Cerebellar nuclear complex (tissue), 1 donor: ENCODE measurements at places on chromosomes 7 and 10.

DNA sequence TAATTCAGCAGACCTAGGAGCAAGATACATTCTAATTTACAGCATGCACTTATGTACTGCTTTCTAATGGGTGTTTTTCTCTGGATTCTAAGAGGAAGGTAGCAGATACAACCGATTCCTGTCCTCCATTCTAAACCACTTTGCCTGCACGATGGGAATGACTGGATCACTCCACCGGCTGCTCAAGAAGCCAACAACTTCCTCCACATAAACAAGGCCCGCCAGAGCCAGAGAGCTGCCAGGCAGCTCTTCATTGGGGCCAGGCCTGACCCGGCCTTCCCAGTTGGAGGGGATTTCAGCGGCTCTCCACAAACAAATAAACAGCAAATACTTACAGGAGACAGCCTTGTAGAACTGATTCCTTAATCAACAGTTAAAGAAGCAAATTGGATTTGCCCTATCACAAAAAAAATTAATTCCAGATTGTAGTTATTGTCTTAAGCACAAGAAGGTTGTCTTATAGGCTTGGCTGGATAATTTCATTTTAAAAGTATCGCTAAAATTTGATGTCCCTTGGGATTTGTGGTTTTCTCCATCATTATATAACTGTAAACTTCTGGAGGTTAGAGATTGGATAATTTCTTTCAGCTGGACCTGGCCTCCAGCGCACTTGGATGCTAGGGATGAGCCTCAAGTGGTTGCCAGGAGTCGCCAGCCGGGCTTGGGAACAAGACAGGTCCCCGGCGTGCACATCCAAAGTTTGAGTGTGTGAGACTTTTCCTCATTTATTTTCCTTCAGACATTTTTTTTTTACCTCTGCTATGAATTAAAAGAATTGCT is 20.9 kb downstream of the EBF3 start:
- DNase-seq = no peak

GRCh38 chr7:134014935-134015334 is 112.2 kb upstream of the LRGUK start:
- DNase-seq = no peak

DNA sequence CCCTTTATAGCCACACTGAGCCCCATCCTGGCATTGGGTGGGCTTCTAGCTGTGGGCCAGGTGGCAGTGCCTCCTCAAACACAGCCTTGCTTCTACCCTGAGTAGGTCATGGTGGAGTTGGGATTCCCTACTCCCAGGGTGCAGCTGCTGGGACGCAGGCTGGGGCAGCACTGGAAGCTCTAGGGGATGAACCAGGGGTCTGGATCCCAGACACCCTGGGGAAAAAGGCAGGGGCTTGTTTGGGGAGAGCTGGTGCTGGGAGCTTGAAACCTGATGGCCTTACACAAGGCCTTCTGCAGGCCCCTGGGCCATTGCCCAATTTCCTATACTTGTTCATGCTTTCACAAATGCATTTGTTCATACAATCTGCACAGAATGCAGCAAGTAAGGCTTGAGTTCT is 103.7 kb upstream of the CTBP2 start:
- DNase-seq = no peak

- DNase-seq = no peak
Measured at GRCh38 chr7:106952658-106953231, 87.7 kb downstream of the PIK3CG start.

GRCh38 chr10:79353000-79353406 is 5.7 kb downstream of the PPIF start:
- DNase-seq = no peak

DNA sequence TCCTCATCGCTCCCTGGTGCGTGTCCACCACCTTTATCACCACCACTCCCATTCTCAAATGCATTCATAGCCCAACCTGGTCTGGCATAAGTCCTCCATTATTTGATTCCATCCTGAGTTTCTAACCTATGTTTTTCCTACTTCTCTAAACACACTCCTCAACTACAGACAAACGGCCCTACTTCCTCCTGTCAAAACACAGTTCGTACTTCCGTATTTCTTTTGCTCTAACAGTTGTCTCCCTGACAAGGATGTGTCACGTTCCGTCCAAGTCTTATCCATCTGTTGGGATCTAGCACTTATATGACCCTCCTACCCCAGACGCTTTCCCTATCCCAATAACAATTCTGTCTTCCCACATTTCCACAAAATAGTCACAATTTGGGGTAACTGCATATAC is 46.8 kb downstream of the DOCK4 start:
- DNase-seq = no peak

- no peak for DNase-seq
Measured at GRCh38 chr10:90906596-90906995, 14.3 kb downstream of the ANKRD1 start.

GRCh38 chr7:28725045-28725642 is 233.0 kb downstream of the TRIL start:
- no peak for DNase-seq

- DNase-seq = peak; percentile 76
Measured at GRCh38 chr7:47371733-47372368, 210.1 kb downstream of the TNS3 start.

GRCh38 chr7:64574540-64575099 is 11.7 kb upstream of the ZNF680 start:
- no peak for DNase-seq

- no peak for DNase-seq
Measured at GRCh38 chr10:58618158-58618676, 105.5 kb downstream of the BICC1 start.

GRCh38 chr10:28947171-28947570 is 269.9 kb downstream of the BAMBI start:
- DNase-seq = no peak

DNA sequence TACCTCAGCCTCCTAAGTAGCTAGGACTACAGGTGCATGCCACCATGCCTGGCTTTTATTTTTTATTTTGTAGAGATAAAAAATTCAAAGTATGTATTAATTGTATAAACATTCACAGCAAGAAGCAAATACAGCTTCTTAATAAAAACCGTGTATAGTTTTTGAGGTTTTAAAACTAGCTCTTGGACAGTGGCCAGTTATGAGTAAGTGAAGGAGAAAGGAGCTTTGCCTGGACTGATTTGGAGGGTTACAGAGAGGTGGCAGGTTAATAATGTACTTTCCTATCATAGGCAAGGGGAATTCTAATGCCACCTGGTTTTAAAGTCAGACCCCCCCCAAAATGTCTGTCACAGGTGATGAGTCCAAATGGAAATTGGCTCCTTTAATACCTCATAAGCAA is 43.4 kb downstream of the ZNRF2 start:
- no peak for DNase-seq

- peak; percentile 55 for DNase-seq
Measured at GRCh38 chr7:128266883-128267594, 26.0 kb downstream of the LEP start.

DNA sequence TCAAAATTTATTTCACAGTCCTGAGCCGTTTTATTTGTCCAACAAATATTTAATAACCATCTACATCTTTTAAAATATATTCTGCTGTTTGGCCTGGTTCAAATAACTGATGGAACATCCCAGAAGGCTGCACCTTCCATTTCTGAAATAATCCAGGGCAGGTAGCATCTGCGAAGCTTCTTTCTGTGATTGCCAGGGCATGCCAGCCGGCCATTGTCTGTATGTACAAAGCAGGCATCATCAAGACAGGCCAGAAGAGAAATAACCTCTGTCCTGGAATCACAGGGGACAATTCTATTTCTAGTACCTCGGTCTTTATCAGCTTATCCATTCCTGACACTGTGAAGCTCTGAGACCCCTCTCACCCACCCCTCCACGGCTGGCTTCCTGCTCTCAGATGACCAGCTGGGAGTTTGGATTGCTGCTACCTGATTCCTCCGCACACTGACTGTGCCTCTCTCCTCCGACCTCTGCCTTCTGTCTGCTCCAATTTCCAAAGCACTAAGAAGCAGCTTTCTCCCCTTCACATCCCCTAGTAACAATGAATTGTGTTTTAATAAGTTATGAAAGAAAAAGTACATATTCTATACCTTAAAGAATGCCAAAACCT is 8.0 kb downstream of the DGKI start:
- DNase-seq = peak; percentile 29

- no peak for DNase-seq
Measured at GRCh38 chr10:34649385-34649784, 165.7 kb downstream of the PARD3 start.

DNA sequence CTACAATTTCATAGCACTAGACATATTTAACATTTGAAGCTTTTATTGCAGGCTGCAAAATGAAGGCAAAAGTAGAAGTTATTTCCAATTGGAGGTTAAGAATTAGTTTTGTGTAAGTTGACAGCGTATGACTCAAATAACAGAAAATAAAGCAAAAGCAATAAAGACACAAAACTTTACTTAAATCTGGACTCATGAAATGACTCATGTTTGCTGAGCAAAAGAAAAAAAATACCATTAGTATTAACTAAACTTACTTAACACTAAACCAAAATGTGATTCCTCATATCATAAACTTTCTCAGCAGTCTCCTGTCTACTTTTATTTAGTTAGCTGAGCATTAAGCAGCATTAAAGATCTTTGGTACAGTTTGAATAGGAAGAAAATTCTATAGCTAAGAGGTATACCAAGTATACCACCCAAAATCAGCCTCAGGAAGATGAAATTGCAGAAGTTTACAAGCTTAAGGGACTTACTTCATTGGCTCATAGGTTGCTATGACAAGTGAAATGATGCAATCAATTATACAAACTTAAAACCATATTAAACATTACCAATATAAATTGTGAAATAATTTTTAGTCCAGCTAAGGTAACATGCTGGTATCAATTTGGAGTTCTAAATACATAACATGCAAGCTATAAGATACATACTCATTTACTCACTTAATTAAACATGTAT is 1131.4 kb downstream of the XPNPEP1 start:
- no peak for DNase-seq

DNA sequence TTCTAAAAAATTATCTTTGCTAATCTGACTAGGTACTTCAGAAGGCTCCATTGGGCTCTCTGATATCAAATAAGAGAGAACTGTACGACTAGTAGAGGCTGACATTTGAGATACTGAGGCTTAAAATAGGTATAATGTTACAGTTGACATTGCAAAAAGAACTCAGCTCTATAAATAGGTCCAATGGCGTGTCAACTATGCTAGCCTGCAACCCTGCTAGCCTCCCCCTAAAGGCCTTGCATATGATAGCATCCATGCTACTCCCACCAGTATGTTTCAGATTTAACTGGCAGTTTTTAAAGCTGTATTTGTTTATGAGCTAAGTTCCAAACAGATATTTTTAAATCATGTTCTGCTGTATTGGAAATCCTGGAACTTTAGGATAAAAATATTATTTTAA is at the start of gene PPP1R3A:
PPP1R3A (minus strand) TSS at position 64 of the 400 bp plus-strand sequence; CDS start at position 51, 13 bp downstream.
- DNase-seq = no peak

DNA sequence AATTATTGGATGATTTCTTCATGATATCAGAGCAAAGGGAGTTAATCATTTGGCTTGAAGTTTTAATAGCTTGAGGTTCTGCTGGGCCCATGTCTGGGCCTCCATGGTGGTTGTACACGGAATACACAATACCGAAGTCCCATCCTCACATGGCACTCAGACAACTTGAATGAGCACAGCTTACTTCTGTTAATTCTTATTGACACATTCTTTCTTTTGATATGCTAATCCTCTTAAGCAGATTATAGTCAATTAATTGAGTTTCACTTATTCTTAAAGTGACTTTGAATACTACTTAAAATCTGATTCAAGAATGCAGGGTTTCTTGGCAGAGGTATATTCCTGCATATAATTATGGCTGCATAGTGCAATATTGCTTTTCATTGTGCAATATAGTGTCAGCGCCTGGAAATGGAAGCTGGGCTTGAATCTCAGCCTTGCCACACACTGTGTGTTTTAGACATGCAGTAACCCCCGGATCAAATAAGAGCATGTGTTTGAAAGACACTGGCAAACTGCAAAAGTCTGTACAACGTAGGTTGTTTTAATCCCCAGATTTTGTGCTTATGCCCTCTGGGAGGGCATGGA is 543.5 kb upstream of the ADARB2 start:
- DNase-seq = no peak

DNA sequence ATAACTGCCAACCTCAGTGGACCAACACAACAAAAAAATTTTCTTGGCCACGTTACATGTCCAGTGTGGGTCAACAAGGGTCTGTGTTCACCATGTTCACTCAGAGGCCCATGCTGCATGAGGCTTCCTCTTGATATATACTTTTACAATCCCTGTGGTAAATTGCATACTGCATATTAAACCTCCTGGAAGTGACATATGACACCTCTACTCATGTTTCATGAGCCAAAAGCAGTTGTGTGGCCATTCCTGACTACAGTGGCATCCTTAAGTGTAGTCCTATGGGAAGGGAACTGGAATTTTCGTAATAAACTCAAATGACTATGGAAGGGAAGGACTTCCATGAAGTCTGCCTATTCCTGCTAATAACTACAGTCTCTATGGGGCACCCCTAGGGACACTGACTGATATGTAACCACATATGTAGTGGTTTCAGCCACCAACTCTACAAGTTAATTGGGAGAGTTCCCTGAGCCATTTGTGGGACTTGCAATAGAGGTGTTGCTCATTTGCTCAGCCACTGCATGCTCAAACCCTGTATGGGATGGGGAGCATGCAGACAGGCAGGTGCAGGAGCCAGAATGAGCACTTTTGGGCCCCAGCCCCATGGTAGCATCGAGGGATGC is 9.7 kb downstream of the DYNC1I1 start:
- no peak for DNase-seq

DNA sequence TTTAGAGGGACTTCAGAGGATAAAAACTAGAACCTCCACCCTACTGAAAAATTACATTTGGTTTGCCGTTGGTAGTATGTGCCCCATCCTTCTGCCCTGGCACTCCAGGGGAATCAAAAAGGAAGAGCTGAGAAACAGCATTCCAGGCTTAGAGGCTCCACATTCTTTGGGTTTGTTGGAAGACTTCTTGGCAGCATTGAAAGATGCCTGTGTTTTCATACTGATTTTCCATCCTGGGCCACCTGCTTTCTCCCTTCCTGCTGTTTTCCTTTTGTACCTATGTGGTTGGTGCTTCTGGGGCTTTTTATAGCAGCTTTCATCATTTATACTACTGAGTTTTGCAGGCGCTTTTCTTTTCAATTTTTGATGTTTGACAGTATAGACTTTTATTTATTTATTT is 61.7 kb downstream of the AUTS2 start:
- no peak for DNase-seq

GRCh38 chr10:131635564-131636015 is 265.2 kb upstream of the PPP2R2D start:
- DNase-seq = no peak

GRCh38 chr7:142753366-142753765 is 4.1 kb downstream of the PRSS1 start:
- no peak for DNase-seq

DNA sequence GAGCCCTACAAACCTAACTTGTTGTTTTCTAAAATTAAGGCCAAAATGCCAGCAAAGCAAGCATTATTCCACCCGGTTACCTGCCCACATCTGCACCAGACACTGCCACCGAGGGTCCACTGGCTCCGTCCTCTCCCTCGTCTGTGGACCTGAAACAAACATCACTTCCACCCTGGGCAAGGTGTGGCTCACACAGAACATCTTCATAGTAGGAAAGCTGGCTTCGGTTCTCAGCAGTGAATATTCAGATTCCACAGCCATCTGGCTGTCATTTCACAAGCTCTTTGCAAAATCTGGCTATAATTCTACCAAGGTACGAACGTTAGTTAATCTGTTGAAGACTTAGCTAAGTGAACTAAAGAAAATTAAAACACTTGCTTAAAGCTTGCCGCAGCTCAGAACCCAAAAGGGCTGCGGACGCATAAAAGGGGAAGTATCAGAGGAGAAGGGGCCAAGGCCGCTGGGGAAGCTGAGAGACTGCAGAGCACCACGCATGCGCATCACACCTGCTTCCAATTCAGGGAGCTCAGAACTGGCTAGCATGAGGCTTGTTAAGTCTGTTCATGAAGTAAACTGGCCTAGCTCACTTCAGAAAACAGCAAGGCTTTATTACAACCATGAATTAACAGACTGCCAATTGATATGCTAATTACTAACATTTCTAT is 46.1 kb downstream of the PTPRN2 start:
- peak; percentile 31 for DNase-seq
